ENCODE measurements at places on chromosomes 3 and 15.

DNA sequence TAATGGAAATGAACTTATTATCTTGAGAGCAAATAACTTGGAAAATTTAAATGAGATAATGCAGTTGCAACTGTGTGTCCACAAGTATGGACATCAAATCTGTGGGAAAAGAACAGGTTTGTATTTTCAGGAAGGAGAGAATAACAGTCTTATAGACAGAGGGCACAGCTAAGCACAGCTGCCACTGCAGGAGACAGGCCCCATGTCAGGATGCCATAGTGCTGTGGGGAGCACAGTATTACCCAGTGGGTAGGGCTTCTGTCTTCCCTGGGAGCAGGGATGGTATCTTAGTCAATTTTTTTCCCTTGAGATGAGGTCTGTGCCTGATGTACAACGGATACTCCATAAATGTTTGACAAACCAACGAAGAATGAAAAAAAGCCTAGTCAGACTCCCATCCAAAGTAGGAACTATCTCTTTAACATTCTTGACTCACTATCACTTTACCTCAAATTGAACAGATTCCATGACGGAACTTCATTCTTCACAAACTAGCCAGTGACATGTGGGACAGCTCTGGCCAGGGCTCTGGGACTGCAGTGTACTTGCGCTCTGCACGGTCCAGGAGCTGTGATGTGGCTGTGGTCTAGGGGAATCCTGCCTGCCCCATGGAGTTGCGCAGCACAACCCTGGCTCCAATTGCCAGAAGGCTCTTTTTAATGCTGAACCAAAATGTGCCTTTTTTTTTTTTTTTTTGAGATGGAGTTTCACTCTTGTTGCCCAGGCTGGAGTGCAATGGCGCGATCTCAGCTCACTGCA lies 48.3 kb downstream of the PARP14 start:
- no peak for DNase-seq

DNA sequence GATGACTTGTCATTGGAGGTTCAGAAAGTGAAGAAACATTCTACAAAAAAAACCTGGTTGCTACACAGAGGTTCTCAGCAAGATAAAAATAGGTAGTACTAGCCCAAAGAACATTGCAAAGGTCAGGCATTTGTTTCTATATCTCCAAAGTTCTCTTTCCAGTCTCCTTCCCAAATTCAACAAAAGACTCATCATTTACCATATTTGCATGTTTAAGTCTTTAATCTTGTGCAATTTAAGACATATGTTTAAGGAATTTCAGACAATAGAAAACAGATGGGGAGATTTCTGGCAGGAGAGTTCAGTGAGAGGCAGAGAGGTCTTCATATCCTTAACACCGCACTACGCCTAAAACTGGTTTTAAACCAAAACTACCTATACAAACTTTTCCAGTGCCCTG lies 173.8 kb upstream of the THBS1 start:
- DNase-seq: peak; percentile 56

DNA sequence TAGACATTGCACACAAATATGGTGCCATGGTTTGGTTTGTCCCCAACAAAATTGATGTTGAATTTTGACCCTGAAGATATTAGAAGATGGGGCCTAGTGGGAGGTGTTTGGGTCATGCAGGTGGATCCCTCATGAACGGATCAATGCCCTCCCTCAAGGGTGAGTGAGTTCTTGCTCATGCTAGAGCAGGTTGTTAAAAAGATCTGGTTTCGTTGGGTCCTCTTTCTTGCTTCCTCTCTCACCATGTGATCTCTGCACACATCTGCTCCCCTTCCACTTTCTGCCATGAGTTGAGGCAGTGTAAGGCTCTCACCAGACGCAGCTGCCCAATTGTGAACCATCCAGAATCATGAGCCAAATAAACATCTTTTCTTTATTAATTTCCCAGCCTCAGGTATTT lies 87.8 kb upstream of the MDFIC2 start:
- no peak for DNase-seq

DNA sequence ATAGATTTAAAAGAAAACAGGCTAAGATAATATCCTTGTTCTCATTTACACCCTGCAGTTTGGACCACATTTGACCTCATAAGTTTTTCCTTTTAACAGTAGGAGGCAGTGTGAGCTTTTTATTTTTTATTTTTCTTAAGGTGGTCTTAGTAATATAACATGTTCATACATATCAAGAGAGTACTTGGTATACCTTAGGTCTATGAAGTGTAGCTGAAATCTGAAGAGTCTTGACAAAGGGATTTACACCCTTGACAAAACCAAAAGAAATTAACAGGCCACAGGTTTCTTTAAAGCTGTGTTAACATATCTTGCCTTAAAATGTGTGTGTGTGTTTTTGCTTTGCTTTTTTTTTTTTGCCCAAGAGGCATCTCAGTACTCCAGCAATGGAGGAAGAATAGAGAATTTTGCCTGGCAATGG lies 3.2 kb downstream of the RAP2B start:
- peak; percentile 17 for DNase-seq

GRCh38 chr3:124770336-124771082 lies 40.3 kb downstream of the UMPS start:
- no peak for DNase-seq

GRCh38 chr15:77312523-77312922 lies 107.4 kb downstream of the PEAK1 start:
- DNase-seq: peak; percentile 47

DNA sequence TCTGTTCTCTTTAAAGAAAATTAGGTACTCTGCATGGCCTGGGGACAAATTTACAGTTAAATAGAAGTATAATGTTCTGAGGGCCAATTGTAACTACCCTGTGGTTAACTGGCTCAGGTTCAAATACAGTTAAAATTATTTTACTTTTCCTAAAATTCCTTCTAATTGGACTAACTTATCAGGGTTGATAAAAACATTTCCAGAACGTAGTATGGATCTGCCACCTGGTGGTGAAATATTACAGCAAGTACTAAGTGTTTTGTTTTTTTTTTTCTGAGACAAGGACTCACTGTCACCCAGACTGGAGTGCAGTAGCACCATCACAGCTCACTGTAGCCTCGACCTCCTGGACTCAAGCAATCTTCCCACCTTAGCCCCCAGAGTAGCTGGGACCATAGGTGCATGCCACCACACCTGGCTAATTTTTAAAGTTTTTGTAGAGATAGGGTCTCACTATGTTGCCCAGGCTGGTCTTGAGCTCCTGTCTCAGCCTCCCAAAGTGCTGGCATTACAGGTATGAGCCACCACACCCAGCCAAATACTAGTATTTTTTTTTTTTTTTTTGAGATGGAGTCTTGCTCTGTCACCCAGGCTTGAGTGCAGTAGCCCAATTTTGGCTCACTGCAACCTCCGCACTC lies 29.2 kb downstream of the NEO1 start:
- peak; percentile 45 for DNase-seq

DNA sequence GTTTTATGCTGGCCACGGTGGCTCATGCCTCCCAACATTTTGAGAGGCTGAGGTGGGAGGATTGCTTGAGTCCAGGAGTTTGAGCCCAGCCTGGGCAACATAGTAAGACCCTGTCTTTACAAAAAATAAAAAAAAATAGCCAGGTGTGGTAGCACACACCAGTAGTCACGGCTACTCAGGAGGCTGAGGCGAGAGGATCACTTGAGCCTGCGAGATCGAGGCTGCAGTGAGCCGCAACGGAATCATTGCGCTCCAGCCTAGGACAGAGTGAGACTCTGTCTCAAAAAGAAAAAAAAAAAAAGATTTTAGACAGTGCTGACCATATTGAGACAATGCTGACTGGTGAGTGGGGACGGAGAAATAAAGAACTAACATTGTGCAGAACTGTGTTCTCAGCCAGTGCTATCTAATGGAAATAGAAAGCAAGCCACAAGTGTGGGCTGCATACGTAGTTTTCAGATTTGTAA lies 67.2 kb downstream of the ST6GAL1 start:
- no peak for DNase-seq

DNA sequence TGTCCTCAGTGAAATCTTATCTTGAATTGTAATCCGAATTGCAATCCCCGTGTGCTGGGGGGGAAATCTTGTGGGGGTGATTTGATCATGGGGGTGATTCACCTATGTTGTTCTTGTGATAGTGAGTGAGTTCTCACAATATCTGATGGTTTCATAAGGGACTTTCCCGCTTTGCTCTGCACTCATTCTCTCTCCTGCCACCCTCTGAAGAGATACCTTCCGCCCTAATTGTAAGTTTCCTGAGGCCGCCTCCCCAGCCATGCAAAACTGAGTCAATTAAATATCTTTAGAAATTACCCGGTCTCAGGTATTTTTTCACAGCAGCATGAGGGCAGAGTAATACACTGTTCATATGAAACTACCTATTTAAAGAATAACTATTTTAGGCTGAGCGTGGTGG lies 304.1 kb upstream of the EPHA6 start:
- no peak for DNase-seq

GRCh38 chr3:53969086-53969485 lies 77.4 kb upstream of the SELENOK start:
- no peak for DNase-seq

GRCh38 chr3:195769551-195769950 lies 42.2 kb downstream of the MUC4 start:
- DNase-seq: no peak

GRCh38 chr3:177089110-177089509 lies 108.2 kb downstream of the TBL1XR1 start:
- no peak for DNase-seq

Data from EL (cell line).